ENCODE measurements at places on chromosomes 3 and 15. TPM values are rescaled to one million over a fixed set of nuclear protein-coding genes. Genes with fewer than 3 reads are reported as not detected.

- DNase-seq = no peak
These were observed 94.7 kb upstream of the PLXND1 start for GRCh38 chr3:129701161-129701560.

DNA sequence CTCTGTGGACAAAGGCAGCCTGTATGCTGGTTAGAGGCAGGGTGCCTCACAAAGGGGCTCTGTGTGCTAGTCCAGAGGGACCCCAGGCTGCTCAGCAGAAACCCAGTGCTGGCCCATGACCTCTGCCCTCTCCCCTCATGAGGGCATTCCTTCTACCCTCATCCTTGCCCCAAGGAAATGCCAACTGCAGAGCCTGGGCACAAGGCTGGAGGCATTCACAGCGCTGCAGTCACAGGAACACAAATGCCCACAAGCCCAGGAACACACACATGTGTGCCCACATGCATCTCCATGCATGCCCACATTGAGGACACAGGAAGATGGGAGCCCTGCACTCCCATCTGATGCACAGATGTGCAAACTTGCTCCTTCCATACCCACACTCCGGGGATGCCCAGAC, 3.8 kb downstream of the INKA1 start:
- DNase-seq = no peak

DNA sequence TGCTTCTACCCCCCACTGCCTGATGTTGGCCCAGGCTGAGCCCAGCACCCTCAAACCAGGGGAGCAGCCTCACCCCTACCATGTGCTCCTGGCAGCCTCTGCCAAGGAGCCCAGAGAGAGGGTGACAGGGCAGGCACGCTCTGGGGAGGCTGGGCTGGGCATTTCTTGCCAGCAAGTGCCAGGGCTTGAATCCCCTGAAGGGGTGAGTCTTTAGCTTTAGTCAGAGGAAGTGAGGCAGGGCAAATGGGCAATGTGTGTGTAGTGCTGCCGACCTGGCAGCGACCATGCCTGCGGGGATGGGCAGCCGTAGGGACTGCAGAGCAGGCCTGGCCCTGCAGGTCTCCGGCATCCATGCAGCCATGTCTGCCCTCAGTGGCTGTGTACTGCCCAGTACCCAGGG, 18.1 kb downstream of the DUSP7 start:
- no peak for DNase-seq

DNA sequence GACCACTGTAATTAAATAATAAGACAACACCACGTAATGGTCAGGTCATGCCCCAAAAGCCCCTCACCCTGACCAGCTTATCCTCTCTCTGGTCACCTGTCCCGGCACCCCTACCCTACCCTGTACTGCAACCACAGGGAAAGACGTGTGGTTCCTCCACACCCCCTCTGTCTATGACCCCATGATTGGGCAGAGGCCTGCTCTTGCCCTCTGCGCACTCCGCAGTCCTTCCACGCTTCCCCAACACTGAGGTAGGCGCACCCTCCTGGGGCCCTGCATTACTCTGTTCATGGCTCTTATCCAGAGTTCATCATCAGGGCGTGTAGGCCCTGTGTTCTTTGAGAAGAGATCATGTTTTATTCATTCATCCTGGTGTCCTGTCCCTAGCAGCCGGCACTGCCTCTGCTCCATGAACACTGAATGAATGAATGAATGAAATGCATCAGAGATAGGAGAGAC, 33.8 kb downstream of the MGLL start:
- no peak for DNase-seq

DNA sequence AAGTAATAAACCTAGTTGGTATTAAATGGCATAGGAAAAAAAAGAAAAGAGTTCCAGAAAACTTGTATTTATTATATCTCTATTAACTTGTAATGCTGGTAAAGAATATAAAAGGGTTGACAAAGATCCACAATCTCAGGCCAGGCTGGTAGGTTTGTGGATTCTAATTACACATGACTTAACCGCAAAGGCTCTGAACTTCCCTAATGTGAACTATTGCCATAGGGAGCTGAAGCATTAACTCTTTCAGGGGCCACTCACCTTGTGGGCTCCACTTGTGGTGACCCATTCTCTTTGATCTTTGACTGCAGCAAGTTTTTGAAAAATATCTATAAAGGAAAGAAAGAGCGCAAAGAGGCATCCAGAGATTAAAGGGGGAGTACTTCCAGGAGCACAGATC, 58.5 kb downstream of the NEK10 start:
- DNase-seq = no peak

DNA sequence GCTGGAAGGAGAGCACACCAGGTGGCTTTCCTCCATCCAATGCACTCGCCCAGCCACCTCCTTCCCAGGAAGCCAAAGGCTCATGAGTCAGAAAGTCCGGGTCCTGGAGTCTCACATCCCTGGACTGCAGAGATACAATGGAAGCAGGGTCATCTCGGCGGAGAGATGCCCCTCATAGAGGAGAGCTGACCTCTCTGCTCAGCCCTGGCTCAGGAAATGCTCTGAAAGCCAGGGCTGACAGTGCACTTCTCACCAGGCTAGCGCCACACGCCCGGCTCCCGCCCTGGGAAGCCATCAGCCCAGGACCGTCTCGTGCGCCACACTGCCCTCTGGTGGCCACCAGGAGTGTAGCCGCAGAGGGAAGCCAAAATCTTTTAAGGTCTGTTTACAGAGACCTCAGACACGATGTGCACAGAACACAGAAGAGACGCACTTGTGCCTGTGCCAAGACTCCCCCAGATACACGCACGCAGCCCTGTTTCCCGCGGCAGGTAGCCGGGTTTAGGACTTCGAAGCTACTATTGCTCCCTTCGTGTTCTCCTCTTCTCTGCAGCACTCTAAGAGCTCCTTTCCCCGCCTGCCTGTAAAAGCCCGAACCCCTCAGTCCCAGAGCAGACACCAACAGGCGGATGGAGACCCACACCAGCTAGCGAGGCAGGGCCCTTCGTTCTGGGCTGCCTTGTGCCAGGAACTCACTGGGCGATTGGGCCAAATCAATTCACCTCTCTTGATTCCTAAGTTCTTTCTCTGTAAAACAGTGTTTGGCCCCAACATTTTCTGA, 9.7 kb downstream of the NTRK3 start:
- DNase-seq = peak; percentile 80

CFAP100 gene
- 3.0 TPM for total RNA-seq

Data from dorsolateral prefrontal cortex (tissue), 122 donors.